ENCODE measurements at places on chromosomes 2 and 18. TPM values are rescaled to one million over a fixed set of nuclear protein-coding genes. Genes with fewer than 3 reads are reported as not detected.

EGR4 gene
- not detected for total RNA-seq

GRCh38 chr18:25062720-25063119 is 289.2 kb downstream of the ZNF521 start:
- no peak for DNase-seq

FAM110C gene
- not detected for total RNA-seq

ACSL3 gene
- 84.2 TPM for total RNA-seq

NTSR2 gene
- not detected for total RNA-seq

All from IMR-90 (cell line).